ENCODE measurements at places on chromosomes 3 and 15.

DNA sequence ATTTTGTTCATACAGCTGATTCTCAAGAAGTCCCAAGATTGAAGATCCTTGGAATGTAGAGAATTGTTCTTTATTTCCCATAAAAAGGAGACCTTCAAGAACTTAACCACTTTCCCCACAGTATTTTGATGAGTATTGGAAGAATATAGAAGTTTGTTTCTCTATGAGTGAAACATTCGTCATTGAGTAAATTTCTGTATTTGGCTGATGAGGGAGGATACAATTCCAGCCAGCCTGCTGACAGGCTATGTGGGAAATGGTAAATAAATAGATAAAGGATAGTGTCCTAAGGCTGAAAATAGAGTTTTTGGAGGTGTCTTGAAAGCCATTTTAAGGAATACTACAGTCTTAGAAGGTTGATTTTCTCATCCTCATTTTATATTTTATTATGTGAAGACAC, 1076.1 kb downstream of the ROBO2 start:
- DNase-seq = no peak

- DNase-seq = no peak
Observed at GRCh38 chr15:65919353-65919752, 50.1 kb downstream of the RAB11A start.

DNA sequence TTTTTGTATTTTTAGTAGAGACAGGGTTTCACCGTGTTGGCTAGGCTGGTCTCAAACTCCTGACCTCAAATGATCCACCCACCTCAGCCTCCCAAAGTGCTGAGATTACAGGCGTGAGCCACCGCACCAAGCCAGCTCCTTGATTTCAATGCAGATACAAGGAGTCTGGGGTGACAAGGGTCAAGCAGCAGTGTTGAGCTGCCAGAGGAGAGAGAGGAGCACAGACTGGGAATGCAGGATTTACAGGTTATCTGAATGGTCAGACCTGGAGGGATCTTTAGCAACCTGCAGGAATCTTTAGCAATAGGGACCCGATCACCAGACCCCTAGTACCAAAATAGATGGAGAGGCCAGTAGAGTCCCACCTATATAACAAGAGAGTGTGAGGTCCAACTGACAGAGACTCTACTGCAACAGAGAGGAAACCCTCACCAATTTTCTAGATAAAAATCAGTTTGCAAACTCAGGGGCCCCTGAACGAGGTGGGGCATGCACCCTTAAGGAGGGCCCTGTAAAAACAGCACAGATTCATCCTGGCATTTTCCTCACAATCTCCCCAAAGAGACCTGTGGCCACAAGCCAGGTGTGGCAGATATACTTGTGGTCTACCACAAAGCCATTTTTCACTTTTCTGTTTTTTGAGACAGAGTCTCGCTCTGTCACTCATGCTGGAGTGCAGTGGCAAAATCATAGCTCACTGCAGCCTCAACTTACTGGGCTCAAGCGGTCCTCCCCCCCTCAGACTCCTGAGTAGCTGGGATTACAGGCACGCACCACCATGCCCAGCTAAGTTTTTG, 10.7 kb upstream of the SHISA5 start:
- peak; percentile 71 for DNase-seq

DNA sequence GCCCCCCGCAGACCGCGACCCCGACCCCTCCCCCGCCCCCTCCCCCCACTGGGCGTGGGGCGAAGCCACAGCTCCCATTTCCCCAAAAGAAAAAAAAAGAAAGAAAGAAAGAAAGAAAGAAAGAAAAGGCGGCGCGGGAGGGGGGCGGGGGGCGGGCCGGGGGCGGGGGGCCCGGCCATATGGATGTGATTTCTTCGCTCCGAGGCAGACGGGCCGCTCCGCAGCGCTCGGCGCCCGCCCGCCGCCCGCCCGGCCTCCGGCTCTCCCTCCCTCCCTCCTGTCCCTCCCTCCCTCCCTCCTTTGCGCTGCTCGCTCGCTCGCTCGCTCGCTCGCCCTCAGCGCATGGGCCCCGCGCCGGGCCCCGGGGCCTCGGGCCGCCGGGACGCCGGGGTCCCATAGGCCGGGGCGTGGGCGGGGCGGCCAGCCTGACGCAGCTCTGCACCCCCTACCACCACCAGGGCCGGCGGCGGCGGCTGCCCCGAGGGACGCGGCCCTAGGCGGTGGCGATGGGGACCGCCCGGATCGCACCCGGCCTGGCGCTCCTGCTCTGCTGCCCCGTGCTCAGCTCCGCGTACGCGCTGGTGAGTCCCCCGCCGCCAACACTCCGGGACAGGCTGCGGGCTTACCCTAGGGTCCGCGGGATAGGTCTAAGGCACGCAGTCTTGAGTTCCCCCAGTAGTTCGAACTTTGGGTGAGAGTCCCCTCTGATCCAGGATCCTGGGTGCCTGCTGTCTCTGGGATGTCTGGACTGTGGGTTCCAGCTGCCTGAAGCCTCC, 5.7 kb downstream of the PTH1R start:
- DNase-seq = peak; percentile 46

DNA sequence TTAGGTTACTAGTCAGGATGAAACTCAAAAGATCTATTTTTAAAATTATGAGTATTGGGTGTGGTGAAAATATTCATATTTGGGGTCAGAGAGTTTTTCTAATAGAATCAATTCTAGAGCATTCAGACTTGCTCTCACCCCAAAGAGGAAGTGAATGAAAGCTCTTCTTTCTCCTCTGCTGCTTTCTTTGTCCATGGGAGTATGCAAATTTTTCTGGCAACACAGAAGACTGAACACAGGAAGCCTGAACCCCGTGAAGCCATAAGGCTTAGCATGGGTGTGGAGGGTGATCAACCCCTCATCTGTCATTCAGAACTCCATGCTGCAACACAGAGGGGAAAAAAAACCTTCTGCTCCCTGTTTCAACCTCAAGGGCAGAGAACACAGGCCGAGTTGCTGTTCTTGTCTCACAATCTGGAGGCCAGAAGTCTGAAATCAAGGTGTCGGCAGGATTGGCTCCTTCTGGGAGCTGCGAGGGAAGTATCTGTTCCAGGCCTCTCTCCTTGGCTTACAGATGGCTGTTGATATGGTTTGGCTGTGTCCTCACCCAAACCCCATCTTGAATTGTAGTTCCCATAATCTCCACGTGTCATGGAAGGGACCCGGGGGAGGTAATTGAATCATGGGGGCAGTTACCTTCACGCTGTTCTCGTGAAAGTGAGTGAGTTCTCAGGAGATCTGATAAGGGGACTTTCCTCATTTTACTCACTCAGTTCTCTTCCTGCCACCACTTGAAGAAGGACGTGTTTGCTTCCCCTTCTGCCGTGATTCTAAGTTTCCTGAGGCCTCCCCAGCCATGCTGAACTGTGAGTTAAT, 33.7 kb upstream of the CD47 start:
- peak; percentile 75 for DNase-seq

DNA sequence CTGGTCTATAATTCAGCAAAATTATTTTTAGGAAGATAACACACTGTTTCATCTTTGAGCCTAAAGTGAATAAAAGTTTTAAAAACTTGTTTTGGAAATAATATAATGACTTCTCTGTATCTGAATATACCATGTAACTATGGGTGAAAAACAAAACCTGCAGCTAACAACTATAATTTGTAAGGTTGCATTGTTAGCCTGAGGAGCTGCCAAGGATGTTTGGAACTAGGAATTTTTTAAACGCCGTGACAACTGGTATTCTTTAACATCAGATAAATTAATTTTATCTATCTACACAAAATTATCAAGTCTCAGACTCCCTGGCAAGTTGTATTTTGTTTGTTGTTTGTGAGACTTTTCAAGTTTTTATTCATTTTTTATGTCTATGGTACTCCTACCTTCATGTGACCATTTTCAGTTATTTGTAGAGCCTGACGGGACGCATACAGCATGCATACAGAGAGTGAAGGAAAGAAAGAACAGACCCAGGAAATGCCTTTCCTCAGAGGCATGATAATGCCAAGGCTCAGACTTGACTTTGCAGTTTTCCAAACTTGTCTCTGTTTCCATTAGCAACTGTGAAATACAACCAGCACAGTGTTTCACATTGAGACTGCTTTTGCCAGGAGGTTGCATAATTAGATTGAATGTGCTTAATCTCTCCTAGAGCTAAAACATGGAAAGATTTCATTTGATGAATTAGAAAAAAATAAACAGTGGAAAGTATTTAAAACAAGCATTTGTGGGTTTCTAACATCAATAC, 60.8 kb upstream of the ARHGEF26 start:
- no peak for DNase-seq

DNA sequence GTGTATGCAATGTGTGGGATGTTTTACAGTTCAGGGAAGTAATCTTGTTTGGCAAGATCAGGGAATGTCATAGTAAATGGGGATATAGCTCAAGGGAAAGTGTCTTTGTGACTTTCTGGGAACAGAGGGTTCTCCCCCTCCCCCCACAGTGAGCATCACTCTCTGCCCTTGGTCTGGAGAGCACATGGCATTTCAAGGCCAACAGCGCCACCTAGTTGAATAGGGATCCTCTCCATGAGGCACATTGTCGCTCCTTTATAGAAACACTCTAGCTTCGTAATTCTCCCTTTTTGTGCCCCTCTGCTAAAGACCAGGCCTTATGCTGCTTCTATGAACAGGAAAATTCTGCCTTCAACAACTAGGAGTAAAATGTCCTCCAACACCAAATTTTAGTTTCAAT, 37.1 kb upstream of the ARNT2 start:
- no peak for DNase-seq

GRCh38 chr3:22734756-22735155, 468.4 kb upstream of the UBE2E2 start:
- DNase-seq = no peak

DNA sequence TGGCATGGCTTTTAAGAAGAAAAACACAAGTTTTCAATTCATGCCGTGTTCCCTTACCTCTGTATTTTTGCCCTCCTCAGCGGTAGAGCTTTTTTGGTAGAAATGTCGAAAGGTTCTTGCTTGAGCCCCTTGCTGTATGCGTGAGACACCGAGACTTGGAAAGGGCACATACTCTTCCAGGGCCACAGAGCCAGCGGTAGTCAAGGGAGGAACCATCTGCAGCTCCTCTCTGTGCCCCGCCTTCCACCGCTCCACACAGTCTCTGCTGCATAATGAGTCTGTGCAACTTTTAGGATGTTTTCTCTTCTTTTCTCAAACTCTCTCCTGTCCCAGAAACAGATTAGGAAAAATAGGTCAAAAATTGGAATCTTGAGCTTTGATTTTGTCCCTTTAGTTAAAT, 77.5 kb downstream of the LPP start:
- no peak for DNase-seq

DNA sequence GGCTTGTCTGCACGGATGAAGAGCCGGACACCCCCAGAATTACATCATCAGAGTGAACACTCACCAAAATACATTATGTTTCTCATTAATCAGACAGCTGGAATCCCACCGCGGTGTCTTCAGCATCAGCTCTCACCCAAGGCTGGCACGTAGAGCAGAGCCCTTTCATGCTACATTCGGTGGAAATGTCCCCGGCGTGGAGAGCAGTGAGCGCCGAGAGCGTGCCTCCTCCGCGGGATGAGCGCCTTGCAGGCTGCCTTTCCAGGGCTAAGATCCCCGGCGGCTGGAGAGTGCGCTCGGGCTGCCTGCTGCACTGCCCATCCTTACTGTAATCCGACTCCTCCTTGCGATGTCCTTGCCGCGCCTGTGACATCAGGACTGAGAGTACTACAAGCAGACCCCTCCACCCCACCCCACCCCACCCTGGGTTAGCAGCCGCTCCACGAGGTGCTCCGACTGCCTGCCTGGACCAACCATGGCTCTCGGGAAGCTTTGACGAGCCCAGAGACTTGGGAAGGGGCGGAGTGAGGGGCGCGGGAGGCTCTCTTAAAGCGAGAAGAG, at the start of gene ZNF385D:
TSS of gene ZNF385D (minus strand) at position 380 of the 561 bp plus-strand sequence. CDS start at position 86, 294 bp downstream.
- no peak for DNase-seq

GRCh38 chr3:149015393-149015792, 24.1 kb downstream of the GYG1 start:
- DNase-seq = no peak

DNA sequence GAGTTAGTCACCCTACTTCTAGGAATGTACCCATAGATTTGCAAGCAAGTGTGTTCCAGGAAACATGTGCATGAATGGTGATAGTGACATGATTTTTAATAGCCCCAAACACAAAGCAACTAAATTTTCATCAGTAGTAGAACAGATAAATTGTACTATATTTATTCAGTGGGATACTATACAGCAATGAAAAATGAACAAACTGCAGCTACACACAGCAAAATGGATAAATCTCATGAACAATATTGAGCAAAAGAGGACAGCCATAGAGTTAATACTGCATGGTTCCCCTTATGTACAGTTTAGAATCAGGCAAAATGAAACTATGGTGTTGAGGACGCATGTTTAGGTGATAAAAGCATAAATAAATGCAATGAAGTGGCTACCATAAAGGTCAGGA, 26.0 kb downstream of the MESP1 start:
- DNase-seq = no peak

GRCh38 chr3:122271246-122271898, 53.7 kb upstream of the CSTA start:
- peak; percentile 40 for DNase-seq

DNA sequence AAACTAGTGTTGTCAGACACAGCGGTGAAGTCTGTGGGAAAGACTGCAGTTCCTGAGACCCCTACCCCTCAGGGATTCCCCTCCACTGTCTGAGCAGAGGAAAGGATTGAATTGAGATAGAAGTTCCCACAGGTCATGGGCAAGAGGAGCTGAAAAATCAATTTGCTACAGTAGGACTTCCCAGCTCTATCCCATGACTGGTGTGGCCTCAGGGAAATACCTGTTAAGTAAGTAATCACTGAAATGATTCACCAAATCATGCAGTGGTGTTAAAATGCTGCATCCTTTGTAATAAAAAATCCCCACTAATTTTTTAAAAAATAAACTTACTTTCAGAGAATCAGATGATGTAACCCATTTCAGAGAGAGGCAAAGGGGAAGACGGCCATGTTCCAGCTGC, 45.0 kb upstream of the SPRED1 start:
- DNase-seq = no peak

- DNase-seq = no peak
Observed at GRCh38 chr3:19202303-19202702, 54.0 kb downstream of the KCNH8 start.

Measured in activated naive CD4-positive, alpha-beta T cell treated with anti-CD3 and anti-CD28 coated beads, Interleukin-2, amount 10 ng/mL, durations not matched to agents 7 days and 5 days (primary cell).